CD4-positive, alpha-beta T cell treated with Interleukin-10 for 1 hour (primary cell): ENCODE measurements at places on chromosomes 11 and 22.
A peak's percentile ranks its signal among the peaks of the same experiment; 100 is the strongest.

DNA sequence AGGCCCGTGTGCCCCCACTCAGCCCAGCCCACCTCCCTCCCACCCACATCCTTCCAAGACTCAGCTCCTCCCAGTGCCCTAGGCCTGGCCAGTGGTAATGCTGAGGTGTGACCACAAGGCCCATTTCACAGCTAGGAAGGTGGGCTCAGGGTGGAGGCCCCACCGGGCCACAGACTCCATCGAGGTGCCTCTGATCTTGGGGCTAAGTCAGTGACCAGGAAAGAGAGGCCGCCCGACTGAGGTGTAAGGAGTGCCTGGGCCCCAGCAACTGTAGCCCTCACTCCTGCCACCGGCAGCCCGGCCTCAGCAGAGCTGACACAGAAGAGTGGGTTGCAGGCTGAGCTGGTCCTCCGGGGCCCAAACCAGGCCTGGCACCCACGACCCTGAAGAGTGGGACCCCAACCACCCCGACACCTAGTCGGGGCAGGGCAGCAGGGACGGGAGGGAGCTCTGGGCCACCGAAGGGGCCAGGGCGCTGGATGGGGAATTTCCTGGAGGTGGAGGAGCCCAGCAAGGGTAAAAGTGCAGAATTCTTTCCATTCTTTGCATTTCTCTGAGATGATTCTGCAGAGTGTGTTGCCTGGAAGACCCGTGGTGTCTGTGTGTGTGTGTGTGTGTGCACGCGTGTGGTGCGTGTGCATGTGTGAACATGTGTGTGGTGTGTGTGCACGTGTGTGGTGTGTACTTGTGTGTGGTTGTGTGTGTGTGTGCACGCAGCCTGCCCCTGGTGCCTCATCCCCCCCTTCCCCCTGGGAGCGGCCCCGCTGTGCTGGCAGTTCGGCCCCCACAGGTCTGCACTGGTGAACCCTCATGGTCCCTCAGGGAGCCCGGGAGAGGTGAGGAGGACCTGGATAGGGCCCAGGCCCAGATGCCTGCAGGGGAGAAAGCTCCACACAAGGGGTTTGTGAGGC lies 8.3 kb upstream of the PIM3 start:
- DNase-seq, result no peak

- DNase-seq, result peak; percentile 17
Observed at GRCh38 chr22:43955883-43956782, 891 bp downstream of the SAMM50 start.

DNA sequence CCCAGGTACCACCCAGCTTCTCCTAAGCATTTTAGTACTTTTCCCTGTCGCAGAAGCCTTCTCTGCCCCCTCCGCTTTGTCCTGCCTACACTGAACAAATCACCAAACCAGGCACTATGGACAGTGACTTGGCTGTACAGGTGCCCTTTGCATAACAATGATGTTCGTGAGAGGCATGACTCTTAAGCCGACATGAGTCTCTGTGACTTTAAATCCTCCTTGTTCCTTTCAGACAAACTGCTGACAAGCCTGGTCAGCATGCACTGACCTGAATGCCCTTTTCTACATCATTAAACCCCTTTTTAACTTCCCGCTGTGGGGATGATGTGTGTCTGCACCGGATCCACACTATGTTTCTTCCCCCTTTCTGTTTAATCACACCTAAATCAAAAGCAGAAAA lies 16.6 kb downstream of the CAVIN3 start:
- DNase-seq, result no peak

- DNase-seq, result peak; percentile 19
Observed at GRCh38 chr22:36381513-36382128, 6.1 kb downstream of the MYH9 start.

DNA sequence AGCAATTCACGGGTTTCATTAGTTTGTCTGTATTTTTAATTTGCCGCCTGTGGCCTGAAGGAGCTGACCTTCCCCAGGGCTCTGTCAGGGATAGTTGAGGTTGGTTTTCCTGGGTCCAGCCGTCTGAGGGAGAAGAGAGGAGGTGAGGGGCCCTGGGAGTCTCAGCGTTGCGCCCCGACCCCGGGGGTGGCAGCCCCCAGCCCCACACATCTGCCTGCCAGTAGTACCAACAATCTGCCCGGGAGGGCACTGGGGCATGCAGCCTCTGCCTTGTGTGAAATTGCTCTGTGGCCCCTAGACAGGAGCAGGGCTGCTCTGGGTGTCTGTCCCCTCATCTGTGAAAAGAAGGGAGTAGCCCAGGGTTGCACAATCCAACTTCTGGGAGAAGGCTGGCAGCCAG lies 6.6 kb downstream of the B3GAT1 start:
- DNase-seq, result no peak

DNA sequence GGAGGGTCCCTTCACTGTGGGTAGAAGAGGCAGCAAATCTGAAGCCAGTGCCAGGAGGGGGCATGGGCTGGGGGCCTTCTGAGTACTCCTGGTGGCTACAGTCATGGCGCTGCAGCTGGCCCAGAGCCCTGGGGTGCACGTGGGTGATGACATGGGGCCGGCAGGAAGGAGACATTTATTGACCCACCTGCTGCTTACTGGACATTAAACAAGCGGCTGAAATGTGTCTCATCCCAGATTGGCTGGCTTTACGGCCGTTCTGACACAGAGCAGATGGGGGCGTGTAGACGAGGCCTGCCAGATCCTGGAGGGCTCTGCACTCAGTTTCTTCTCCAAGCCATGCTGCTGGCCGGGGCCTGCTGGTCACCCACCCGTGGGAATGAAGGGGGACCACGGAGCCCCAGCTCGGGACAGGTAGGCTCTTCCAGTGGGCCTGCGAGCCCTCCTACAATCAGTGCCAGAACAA lies 906.9 kb downstream of the BRD1 start:
- DNase-seq, result no peak

- DNase-seq, result no peak
Observed at GRCh38 chr11:73330569-73331093, 22.6 kb downstream of the ARHGEF17 start.

- DNase-seq, result no peak
Observed at GRCh38 chr11:106242718-106243415, 165.4 kb downstream of the AASDHPPT start.

GRCh38 chr11:61675826-61676225 lies 4.4 kb upstream of the DAGLA start:
- DNase-seq, result no peak

- no peak for DNase-seq
Observed at GRCh38 chr11:17561111-17561415, 14.0 kb downstream of the OTOG start.

DNA sequence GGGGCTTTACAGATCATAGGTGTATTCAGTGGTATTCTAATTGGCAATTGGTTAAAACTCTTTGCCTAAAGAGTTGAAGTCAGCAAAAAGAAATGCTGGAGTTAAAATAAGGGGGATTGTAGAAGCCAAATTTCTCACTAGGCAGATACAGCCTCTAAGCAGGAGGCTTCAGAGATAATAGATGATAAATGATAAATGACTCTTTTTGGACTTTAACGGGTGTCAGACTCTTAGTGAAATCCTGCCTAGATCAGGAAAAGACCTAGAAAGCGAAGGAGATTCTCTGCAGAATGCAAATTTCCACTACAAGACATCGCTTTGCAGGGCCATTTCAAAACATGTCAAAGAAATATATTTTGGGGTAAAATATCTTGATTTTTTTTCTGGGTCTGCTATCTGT lies 182.8 kb downstream of the FAM76B start:
- DNase-seq, result no peak

DNA sequence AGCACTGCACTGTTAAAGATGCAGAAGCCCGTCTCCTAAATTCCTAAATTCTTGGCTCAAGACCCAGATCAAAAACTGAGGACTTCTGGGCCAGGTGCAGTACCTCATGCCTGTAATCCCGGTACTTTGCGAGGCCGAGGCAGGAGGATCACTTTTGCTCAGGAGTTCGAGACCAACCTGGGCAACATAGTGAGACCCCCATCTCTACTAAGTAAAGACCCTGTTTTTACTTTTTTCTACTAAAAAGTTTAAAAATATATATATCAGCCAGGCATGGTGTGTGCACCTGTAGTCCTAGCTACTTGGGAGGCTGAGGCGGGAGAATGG lies 29.7 kb downstream of the PDGFB start:
- no peak for DNase-seq

DNA sequence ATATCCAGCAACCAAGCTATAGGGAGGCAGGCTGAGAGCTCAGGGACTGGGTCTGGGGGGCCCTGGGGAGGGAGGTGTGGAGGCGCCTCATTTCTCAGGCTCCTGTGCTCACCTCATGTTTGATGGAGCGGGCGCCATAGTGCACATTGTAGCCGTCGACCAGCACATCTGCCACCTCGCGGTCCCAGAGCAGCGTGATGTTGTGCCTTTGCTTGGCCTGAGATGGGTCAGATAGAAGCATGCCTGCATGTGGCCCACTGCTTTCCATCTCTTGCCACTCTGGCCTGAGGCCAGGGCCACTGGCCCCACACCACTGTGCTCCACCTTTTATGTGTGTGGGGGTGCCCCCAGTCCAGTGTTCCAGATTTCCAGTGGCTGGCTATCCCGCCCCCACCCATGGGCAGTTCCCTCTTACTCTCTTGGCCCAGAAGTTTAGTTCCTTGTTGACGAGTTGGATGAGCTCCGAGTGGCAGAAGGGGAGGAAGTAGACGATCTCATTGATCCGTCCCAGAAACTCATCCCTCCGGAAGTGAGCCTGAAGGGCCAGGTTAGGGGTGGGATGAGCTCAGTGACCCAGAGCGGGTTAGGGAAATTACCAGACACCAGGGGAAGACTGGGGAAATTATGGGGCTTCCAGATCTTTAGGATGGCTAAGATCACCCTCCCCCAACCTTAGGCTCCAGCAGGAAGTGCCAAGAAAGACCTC lies 50.1 kb upstream of the PHOX2A start:
- no peak for DNase-seq
